Activated CD8-positive, alpha-beta T cell treated with anti-CD3 and anti-CD28 coated beads, Interleukin-2, amount 10 ng/mL, durations not matched to agents 7 days and 5 days (primary cell): ENCODE measurements at places on chromosomes 3 and 15.

DNA sequence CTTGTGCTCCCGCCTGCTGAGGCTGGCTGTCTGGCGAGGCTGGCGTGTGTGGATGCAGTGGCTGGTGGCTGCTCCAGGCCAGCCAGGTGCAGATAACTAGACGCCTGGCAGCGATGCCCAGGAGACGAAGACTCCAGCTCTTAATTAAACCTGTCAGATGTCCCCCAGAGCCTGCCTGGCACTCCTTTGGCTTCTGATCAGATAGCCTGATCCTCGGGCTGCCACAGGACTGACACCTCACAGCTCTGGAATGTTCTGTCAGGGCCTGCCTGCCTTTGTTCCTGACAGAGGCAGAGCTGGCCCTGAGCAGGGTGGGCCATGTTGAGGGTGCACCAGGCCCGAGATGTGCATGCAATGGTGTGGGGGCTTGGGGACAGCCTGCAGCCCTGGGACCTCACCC, 36.5 kb downstream of the PLXNA1 start:
- DNase-seq = no peak
- H3K4me3 ChIP-seq = no peak overlapping the region
- H3K27ac ChIP-seq = no peak overlapping the region
- no peaks in the 10 kb centered on the region for H3K36me3 ChIP-seq

DNA sequence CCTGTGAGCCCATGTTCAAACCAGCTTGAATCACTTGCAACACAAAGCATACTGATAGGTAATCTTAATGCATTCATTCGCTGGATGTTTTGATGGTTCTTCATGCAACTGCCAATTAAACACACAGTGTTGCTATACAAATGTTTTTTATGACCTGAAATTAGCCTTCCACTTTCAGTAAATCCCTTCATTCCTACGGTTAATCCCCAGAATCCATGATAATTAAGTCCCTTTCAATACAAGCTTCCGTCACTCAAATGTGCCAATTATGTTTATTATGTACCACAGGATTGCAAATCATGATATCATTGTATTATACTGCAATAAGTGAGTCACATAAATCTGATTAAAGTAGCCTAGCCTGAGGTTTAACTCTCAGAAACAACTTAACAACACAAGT, 14.5 kb upstream of the LYZL4 start:
- no peak overlapping the region for H3K27ac ChIP-seq
- H3K27me3 ChIP-seq = peaks cover 6% of the 10 kb centered on the region
- H3K4me3 ChIP-seq = no peak overlapping the region
- DNase-seq = no peak

GRCh38 chr15:68578175-68578979, 416 bp upstream of the CORO2B start:
- no peaks in the 10 kb centered on the region for H3K36me3 ChIP-seq
- peak; percentile 30 for DNase-seq
- peaks cover 10% of the 10 kb centered on the region for H3K4me1 ChIP-seq
- H3K27me3 ChIP-seq = peaks cover 53% of the 10 kb centered on the region
- no peak overlapping the region for H3K27ac ChIP-seq

DNA sequence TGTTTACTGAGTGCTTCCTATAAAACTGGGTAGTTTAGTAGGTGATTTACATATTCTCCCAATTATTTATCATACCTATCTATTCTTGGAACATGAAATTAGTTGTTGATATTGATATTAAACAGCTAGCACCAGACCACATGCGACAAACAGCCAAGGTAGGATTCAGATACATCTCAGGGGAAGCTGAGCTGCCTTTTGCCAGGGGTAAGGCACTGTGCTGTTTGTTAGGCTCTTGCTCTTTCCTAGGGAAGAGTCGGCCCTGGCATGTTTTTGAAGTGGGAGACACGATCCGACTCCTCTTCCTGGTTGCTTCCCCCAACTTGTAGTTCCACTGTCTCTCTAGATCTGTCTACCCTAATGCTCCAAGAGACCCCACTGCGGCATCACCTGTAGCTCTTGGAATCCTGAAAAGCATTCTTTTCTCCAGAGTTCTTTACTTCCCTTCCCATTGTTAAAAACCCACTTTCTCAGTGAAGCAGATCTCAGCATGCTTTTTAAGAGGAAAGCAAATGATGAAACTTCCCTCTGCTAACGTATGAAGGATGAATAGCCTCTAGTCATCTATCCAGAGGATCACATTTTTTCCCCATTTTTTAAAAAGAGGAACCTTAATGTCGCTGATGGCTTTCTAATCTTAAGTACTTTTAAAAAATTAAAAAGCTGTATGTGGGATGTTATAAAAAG, 138.4 kb downstream of the GHSR start:
- no peak overlapping the region for H3K4me3 ChIP-seq
- peaks cover 1% of the 10 kb centered on the region for H3K4me1 ChIP-seq
- H3K36me3 ChIP-seq = peaks cover 4% of the 10 kb centered on the region
- no peak overlapping the region for H3K27ac ChIP-seq

GRCh38 chr15:72289597-72290325, 17.4 kb upstream of the PARP6 start:
- no peaks in the 10 kb centered on the region for H3K27me3 ChIP-seq
- no peaks in the 10 kb centered on the region for H3K36me3 ChIP-seq
- no peak overlapping the region for H3K27ac ChIP-seq
- no peak for DNase-seq

DNA sequence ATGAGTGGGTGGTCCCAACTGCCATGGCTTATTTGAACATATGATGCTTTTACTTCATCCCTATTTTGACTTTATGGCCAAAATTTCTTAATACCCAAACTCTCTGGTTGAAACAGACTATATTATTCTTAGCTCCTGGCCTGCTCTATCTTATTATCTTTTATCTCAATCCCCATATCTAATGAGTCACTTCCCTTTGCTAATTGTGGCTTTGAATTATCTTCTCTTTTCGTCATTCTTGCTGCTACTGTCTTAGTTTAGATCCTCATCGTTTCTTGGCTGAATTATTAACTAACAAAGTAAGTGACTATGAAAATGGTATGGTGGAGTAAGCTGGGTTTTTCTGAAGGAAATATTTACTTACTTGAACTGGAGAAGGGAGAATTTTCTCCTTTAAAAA, 28.2 kb upstream of the DNAJC19 start:
- H3K36me3 ChIP-seq = no peaks in the 10 kb centered on the region
- DNase-seq = no peak
- H3K4me1 ChIP-seq = no peaks in the 10 kb centered on the region
- H3K27ac ChIP-seq = no peak overlapping the region

DNA sequence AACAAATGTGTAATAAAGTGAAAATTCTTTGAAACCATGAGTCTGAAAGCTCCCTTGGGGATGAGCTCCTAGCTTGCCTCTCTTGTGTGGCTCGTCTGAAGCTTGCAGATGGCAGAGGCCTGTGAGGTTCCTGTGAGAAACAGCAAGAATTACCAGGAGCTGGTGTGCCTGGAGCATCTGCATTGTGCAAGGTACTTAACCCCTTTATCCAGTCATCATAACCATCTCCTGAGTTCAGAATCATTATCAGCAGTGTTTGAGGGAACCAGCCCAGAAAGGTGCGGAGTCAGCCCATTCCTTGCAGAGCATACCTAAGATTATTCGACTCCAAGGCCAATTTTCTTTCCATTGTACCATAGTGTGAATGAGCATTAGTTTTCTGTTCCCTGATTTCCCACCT, 51.7 kb upstream of the TRA2B start:
- no peaks in the 10 kb centered on the region for H3K36me3 ChIP-seq
- H3K27me3 ChIP-seq = peaks cover 7% of the 10 kb centered on the region
- H3K27ac ChIP-seq = no peak overlapping the region
- H3K4me1 ChIP-seq = no peaks in the 10 kb centered on the region
- no peak overlapping the region for H3K4me3 ChIP-seq

GRCh38 chr3:10532939-10533736, 27.8 kb upstream of the ATP2B2 start:
- DNase-seq = no peak
- H3K4me1 ChIP-seq = no peaks in the 10 kb centered on the region
- peaks cover 10% of the 10 kb centered on the region for H3K27me3 ChIP-seq
- no peak overlapping the region for H3K27ac ChIP-seq
- H3K36me3 ChIP-seq = no peaks in the 10 kb centered on the region

DNA sequence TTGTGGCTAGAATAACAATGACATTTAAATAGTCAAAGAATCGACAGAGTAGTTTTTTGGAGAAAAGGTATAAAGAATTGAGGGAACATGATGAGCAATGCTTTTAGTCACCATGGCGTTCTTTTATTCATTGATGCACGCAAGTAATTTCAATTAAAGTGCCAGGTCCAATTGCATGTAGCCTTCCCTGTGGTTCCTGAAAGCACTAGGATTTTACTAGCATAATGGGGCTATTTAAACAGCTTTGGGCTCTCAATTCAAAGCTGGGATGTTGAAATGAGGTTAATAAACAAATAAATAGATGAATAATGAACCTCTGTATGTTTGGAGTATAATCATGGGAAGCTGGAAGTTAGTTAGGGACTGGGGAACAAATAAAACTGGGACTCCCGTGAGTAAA, 121.2 kb upstream of the GAP43 start:
- no peak overlapping the region for H3K27ac ChIP-seq
- no peaks in the 10 kb centered on the region for H3K4me1 ChIP-seq
- DNase-seq = no peak
- peaks cover 11% of the 10 kb centered on the region for H3K27me3 ChIP-seq
- H3K36me3 ChIP-seq = no peaks in the 10 kb centered on the region

GRCh38 chr3:8652324-8652987, 7.9 kb upstream of the SSUH2 start:
- no peaks in the 10 kb centered on the region for H3K36me3 ChIP-seq
- H3K4me3 ChIP-seq = no peak overlapping the region
- no peak overlapping the region for H3K27ac ChIP-seq

- no peak for DNase-seq
- no peak overlapping the region for H3K4me3 ChIP-seq
- H3K4me1 ChIP-seq = peaks cover 13% of the 10 kb centered on the region
- peak overlapping the region; percentile 20 for H3K27ac ChIP-seq
These were observed 3.7 kb downstream of the NR2F2 start for GRCh38 chr15:96334017-96334704.

DNA sequence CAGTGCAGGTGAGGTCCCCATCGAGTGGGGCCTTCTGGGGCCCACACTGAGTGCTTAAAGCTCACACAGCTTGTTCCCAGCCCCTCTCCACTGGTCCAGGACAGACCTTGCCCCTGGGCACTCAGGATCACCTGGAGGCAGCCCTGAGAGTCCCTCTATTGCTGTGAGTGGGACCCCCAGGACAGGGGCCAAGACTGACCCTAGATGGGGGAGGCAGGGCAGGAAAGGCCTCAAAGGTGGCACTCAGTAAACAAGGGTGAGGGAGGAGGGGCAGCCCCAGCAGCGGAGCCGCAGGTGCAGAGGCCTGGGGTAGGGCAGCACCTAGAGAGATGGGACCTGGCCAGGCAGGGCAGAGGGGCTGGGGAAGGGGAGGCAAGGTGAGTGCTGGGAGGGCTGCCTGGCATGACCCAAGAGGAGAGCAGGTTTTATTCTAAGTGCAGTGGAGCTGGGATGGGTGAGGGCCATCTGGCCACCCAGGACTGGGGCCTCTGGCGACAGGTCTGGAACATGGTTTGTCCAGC, 27.9 kb downstream of the CFAP100 start:
- no peak for DNase-seq
- H3K36me3 ChIP-seq = peaks cover 2% of the 10 kb centered on the region
- H3K27ac ChIP-seq = no peak overlapping the region
- H3K4me3 ChIP-seq = no peak overlapping the region

- peaks cover 18% of the 10 kb centered on the region for H3K4me1 ChIP-seq
- H3K36me3 ChIP-seq = no peaks in the 10 kb centered on the region
- H3K27me3 ChIP-seq = no peaks in the 10 kb centered on the region
- DNase-seq = no peak
- no peak overlapping the region for H3K27ac ChIP-seq
These were observed 12.8 kb upstream of the CSRNP1 start for GRCh38 chr3:39166134-39166710.

DNA sequence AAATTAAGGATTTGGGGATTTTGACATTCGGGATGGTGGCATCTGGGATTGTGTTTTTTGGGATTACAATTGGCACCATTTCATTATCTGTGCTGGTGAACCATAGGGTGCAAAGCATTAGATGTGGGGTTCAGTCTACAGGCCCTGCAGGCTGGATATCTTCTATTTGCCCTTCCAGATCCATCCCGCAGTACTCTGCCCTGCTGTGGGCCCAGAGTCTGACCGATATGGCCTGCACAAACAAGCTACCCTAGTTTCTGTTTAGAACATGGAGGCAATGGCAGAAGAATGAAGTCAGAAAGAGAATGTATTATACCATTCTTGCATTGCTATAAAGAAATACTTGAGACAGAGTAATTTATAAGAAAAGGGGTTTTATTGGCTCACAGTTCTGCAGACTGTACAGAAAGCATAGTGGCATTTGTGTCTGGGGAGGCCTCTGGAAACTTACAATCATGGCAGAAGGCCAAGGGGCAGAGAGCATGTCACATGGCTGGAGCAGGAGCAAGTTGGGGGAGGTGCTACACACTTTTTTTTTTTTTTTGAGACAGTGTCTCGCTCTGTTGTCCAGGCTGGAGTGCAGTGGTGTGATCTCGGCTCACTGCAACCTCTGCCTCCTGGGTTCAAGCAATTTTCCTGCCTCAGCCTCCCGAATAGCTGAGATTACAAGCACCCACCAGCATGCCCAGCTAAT, 93.7 kb downstream of the NCEH1 start:
- no peak for DNase-seq
- H3K4me1 ChIP-seq = peaks cover 22% of the 10 kb centered on the region
- no peak overlapping the region for H3K4me3 ChIP-seq
- H3K36me3 ChIP-seq = peaks cover 6% of the 10 kb centered on the region
- no peaks in the 10 kb centered on the region for H3K27me3 ChIP-seq

DNA sequence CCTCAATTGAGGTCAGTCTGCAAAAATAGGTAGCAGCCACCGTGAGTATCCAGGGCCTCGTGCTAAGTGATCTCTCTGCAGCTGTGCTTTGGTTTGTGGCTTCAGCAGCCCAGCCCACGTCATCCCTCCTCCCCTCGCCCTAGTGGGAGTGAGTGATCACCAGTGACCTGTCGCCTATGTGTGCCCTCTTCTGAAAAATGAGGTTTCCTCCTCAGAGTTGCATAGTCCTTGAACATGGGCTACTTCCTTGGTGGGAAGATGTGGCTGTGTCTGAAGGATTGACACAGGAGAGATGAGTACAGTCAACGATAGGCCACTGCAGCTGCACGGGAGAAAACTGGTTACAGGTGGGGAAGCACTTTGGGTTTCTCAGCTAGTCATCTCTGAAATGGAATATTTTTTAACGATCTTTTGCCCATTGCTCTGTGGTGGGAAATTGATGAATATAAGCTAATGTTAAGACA, 144.8 kb upstream of the BHLHE40 start:
- peak overlapping the region; percentile 65 for H3K4me3 ChIP-seq
- no peaks in the 10 kb centered on the region for H3K27me3 ChIP-seq
- H3K4me1 ChIP-seq = peaks cover 91% of the 10 kb centered on the region
- H3K36me3 ChIP-seq = peaks cover 75% of the 10 kb centered on the region
- DNase-seq = peak; percentile 89
- peak overlapping the region; percentile 92 for H3K27ac ChIP-seq
